ENCODE measurements at places on chromosomes 6 and 20.

DNA sequence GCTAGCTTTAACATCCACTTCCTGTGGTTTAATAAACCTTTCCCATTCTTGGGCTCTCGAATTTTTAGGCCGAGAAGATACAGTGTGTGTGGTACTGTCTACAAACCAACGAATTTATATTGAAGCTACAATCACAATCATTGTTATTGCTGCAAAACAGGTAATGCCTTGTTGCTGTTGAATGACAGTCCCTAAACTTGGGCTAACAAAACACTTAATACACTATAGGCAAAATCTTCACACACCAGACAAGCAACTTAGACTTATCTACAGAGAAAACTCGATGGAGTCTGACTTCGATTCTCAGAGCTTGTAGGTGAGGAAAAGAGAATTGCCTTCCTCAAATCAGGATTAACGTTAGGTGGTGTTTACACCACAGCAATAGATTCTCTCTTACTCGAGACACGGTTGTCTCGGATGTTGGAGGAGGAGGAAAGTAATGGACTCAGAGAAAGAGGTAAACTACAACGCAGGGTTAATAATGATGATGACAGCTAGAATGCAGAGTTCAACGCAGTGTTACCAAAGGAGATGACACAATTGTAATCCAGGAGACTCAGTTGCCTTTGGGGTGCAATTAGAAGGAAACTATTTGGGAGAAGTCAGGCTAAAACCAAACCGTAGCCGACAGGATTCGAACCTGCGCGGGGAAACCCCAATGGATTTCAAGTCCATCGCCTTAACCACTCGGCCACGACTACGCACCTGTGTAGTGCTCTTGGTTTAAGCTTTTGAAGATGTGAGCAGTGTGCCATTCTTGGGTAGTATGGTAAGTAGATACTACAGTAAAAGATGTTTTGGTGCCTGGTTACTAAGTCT is 32.5 kb upstream of the ZNF184 start:
- peak; percentile 33 for DNase-seq

DNA sequence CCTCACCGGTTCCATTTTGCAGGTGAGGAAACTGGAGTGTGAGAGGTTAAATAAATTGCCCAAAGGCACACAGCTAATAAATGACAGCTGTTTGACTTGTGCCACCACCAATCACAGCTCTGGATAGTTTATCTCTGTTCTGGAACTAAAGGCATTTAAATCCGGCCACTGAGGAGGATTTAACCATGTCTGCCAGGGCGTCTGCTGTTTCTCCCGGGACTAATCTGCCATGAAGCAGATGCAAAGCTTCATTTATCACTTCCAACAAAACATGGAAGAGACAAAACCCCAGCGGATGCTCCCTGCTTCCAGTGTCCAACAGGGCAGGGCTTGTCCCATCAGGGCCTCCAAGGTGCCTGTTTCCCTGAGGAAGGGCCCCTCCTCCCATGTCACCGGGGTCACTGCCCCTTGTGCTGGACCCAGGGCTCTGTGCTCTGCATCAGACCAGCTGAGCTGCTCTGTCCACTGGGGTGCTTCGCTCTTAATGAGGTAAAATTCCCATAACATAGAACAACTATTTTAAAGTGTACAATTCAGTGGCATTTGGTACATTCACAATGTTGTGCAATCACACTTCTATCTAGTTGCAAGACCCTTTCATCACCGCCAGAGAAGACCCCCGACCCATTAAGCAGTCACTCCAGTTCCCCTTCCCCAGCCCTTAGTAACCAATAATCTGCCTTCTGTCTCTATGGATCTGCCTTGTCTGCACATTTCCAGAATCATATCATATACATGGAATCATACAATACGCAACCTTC is 244.3 kb downstream of the PTPRT start:
- DNase-seq, result no peak

DNA sequence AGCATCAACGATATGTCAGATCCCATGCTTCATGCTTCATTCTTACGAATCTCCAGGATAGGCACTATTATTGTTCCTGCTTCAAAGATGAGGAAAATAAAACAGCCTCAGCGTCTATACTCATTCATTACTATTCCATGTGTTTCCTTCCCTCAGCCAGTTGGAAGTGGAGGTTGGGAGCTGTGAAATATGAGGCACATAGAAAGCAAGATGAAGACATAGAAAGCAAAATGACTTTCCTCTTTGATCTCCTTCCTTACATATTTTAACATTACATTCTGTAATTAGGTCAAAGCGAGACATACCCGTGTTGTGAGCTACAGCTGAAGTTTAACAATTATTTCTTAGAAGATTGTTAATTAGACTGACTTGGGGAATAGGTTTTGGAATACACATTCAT is 125.4 kb downstream of the FYN start:
- no peak for DNase-seq

- DNase-seq, result peak; percentile 28
Measured at GRCh38 chr20:43936104-43936770, 21.6 kb downstream of the TOX2 start.

DNA sequence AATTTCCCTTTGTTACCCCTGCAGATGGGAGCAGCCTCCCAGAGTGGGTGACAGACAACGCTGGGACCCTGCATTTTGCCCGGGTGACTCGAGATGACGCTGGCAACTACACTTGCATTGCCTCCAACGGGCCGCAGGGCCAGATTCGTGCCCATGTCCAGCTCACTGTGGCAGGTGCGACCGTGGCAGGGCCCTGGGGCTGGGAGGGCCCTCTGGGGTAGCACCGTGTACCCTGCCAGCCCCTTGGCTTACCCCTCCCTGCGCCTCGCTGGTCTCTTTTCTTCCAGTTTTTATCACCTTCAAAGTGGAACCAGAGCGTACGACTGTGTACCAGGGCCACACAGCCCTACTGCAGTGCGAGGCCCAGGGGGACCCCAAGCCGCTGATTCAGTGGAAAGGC is 29.4 kb upstream of the SRF start:
- no peak for DNase-seq
